ENCODE measurements at places on chromosomes 4 and X. TPM values are rescaled to one million over a fixed set of nuclear protein-coding genes. Genes with fewer than 3 reads are reported as not detected.

The DDIT4L gene
- total RNA-seq, result 1.2 TPM

The TEC gene
- total RNA-seq, result 0.43 TPM

The ARL9 gene
- total RNA-seq, result 0.43 TPM

The TLR1 gene
- 3.6 TPM for total RNA-seq

The MAGEE2 gene
- total RNA-seq, result not detected

The PAGE4 gene
- not detected for total RNA-seq

The DMRTC1 gene
- total RNA-seq, result not detected

The PGRMC2 gene
- 17.5 TPM for total RNA-seq
